EH (cell line): ENCODE measurements at places on chromosomes 12 and 14.

- DNase-seq = no peak
Observed at GRCh38 chr12:5912437-5913334, 32.4 kb downstream of the ANO2 start.

- DNase-seq = no peak
Observed at GRCh38 chr12:57027011-57027804, 10.9 kb upstream of the TAC3 start.

GRCh38 chr12:70227911-70228310 lies 15.3 kb upstream of the CNOT2 start:
- no peak for DNase-seq

GRCh38 chr14:53925201-53925766 lies 31.3 kb downstream of the BMP4 start:
- peak; percentile 66 for DNase-seq

- no peak for DNase-seq
Observed at GRCh38 chr12:34206061-34206785, 183.9 kb downstream of the ALG10 start.

DNA sequence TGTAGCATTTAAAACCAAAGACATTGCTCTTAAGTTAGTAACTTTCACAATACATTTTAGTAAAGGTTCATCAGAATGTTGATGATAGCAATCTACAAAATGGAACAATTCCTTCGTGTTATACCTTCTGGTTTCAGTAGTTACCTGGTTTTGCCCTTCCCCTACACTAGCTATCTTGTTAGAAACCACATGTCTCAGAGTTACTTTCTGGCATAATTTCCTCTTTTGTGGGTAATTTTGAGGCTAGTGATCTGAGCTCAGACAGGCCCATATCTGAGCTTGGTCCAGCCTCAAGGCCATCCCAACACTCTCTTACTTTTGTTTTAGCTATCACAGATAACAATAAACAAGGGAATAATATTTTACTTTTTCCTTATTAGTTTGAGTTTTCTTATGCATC lies 196.9 kb downstream of the KITLG start:
- no peak for DNase-seq
